ENCODE measurements at places on chromosomes 1 and 21. TPM values are rescaled to one million over a fixed set of nuclear protein-coding genes. Genes with fewer than 3 reads are reported as not detected.

The TNFRSF8 gene
- 0.22 TPM for total RNA-seq

DNA sequence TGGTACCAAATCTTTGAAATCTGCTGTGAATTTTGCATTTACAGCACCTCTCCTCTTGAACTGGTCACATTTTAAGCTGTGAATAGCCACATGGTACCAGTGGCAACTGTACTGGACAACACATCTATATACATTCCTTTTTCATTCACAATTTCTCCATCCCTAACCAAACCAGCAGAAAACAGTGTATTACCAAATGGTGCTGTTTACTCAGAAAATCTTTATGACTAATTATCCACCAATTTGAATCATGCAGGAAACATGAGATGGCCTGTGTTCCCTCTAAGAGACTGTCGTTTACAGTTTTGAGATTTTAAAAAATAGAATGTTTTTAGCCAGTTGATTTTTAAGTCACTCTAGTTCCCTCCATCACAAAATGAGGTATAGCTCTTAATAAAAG is 17.6 kb upstream of the CCT8 start:
- DNase-seq, result no peak
- no peak overlapping the region for H3K27ac ChIP-seq
- no peaks in the 10 kb centered on the region for H3K4me1 ChIP-seq
- no peak overlapping the region for H3K4me3 ChIP-seq

GRCh38 chr1:37034121-37035013 is at the start of gene GRIK3:
Gene GRIK3 (minus strand): TSS chr1:37034515. CDS start chr1:37034108, 407 bp downstream.
- peaks cover 68% of the 10 kb centered on the region for H3K27me3 ChIP-seq
- peaks cover 10% of the 10 kb centered on the region for H3K4me1 ChIP-seq
- no peaks in the 10 kb centered on the region for H3K36me3 ChIP-seq
- DNase-seq, result peak; percentile 80
- no peak within 1 kb of the TSS for H3K27ac ChIP-seq

GRCh38 chr1:212752252-212752933 is 39.2 kb downstream of the NSL1 start:
- peaks cover 32% of the 10 kb centered on the region for H3K4me1 ChIP-seq
- H3K4me3 ChIP-seq, result no peak overlapping the region
- no peaks in the 10 kb centered on the region for H3K36me3 ChIP-seq
- no peak for DNase-seq
- H3K27me3 ChIP-seq, result no peaks in the 10 kb centered on the region

DNA sequence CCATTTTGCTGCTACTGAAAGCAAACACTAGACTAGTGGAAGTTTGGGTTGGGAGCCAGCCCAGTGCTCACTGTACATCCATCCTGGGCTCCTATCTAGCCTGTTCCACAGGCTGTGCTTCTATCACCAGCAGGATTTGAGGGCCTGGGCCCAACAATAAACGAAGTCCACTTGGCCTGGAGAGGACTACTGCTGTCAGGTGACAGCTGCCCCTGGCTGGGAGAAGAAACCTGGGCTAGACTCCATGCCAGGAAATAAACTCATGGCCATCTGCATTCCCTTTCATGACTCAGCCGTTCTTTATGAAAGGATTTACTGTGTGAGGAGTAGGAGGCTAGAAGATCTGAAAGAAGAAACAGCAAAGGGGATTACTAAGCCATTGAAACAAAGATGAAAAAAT is 35.5 kb downstream of the COLGALT2 start:
- no peak overlapping the region for H3K27ac ChIP-seq
- no peak for DNase-seq
- no peak overlapping the region for H3K4me3 ChIP-seq
- H3K36me3 ChIP-seq, result no peaks in the 10 kb centered on the region
- no peaks in the 10 kb centered on the region for H3K4me1 ChIP-seq

GRCh38 chr21:25560271-25560685 is 47.0 kb downstream of the MRPL39 start:
- H3K4me3 ChIP-seq, result no peak overlapping the region
- H3K27me3 ChIP-seq, result no peaks in the 10 kb centered on the region
- peaks cover 16% of the 10 kb centered on the region for H3K4me1 ChIP-seq
- no peak overlapping the region for H3K27ac ChIP-seq

GRCh38 chr1:39082811-39083576 is 56.8 kb downstream of the NDUFS5 start:
- no peaks in the 10 kb centered on the region for H3K36me3 ChIP-seq
- H3K4me3 ChIP-seq, result no peak overlapping the region
- no peak overlapping the region for H3K27ac ChIP-seq
- H3K27me3 ChIP-seq, result peaks cover 14% of the 10 kb centered on the region
- H3K4me1 ChIP-seq, result peaks cover 17% of the 10 kb centered on the region

DNA sequence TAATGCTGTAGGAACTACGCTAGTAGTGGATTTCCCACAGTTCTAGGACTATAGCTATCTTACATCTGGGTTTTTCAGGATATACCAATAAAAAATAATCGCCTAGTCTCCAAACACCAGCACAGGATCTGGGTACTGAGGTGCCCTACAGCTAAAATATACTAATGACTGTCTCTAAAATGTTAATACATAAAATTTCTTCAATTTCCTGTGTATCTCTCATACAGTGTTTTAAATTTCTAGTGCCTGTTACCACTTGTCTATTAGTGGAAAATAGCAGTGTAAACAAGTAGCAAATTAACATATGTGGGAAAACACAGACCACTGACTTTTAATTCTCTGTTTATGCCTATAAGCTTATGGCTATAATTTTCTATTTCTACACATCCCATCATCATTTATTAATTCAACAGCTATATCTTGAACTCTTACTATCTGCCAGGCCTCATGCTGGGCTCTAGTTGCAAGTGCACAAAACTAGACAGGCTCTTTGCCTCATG is 16.1 kb upstream of the PTPN14 start:
- H3K4me3 ChIP-seq, result no peak overlapping the region
- no peak for DNase-seq
- H3K27me3 ChIP-seq, result no peaks in the 10 kb centered on the region
- H3K27ac ChIP-seq, result no peak overlapping the region
- no peaks in the 10 kb centered on the region for H3K36me3 ChIP-seq

The SIKE1 gene
- 28.4 TPM for total RNA-seq

The AMY2A gene
- not detected for total RNA-seq

- H3K4me3 ChIP-seq, result no peak overlapping the region
- H3K4me1 ChIP-seq, result no peaks in the 10 kb centered on the region
- no peaks in the 10 kb centered on the region for H3K36me3 ChIP-seq
- H3K27me3 ChIP-seq, result no peaks in the 10 kb centered on the region
- no peak overlapping the region for H3K27ac ChIP-seq
Observed at GRCh38 chr1:204924013-204924759, 53.5 kb downstream of the NFASC start.

The DNAJC28 gene
- total RNA-seq, result 1.5 TPM

The PTGS2 gene
- 12.6 TPM for total RNA-seq

DNA sequence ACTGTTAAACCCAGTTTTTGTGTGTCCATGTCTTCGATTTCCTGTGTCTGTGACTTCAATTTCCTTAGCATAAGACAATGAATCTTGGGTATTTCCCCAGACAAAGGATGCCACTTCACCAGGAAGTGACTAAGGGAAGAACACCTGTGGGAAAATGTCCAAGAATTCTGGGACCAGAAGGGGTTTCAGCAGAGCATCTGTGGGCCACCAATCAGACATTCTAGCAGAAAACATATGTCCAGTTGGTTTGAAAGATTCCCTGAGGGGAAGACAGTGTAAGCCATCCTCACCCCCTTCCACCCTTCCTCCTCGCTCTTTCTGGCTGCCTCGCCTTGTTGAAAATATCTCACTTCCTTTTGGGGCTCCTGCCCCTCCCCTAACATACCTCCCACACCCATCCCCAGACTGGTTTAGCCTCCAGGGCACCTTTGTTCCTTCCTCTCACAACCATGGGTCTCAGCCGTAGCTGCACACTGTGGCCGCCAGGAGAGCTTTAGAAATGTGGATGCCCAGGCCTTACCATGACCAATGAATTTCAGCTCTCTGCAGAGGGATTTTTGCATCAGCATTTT is 25.5 kb upstream of the IFNAR1 start:
- H3K36me3 ChIP-seq, result peaks cover 5% of the 10 kb centered on the region
- H3K4me1 ChIP-seq, result peaks cover 23% of the 10 kb centered on the region
- DNase-seq, result no peak

DNA sequence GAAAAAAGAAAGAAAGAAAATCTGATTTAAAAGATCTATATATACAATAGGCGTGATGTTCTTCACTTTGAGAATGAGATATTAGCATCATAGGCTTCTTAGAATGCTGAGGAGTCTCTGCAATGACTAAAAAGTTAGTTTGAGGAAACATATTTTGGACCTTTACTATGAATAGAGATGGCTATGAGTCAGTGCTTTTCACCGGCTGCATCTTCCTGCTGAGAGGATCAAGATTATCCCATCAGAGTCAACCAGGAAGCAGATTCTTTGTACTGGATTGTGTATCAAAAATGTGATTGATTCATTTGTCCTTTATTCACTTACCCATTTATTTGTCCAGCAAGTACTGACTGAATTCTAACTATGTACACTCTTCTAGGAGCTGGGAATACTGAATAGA is 144.2 kb downstream of the KCNK2 start:
- H3K36me3 ChIP-seq, result no peaks in the 10 kb centered on the region
- H3K27me3 ChIP-seq, result no peaks in the 10 kb centered on the region
- no peak for DNase-seq
- no peak overlapping the region for H3K4me3 ChIP-seq
- H3K4me1 ChIP-seq, result no peaks in the 10 kb centered on the region
- H3K27ac ChIP-seq, result no peak overlapping the region

The ADGRL4 gene
- 4.2 TPM for total RNA-seq

DNA sequence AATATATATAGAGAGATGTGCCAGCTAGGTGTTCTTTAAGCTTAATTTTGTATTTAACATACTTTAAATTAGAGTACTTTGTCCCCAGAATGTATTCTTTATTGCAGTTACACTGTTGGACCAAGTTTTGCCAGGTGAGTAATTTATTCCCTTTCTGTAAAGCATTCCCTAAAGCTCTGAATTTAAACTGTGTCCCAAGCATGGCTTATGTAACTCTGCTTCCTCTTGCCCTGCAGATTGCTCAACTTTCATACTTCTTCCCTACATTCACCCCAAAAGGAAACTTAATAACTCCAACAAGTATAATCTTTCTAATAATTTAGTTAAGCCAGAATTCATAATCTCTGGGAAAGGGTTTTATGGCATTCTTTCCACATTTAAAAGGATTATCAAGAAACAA is 5.6 kb downstream of the LYPLAL1 start:
- no peaks in the 10 kb centered on the region for H3K27me3 ChIP-seq
- no peak overlapping the region for H3K4me3 ChIP-seq
- H3K27ac ChIP-seq, result no peak overlapping the region
- H3K36me3 ChIP-seq, result no peaks in the 10 kb centered on the region
- peaks cover 22% of the 10 kb centered on the region for H3K4me1 ChIP-seq

DNA sequence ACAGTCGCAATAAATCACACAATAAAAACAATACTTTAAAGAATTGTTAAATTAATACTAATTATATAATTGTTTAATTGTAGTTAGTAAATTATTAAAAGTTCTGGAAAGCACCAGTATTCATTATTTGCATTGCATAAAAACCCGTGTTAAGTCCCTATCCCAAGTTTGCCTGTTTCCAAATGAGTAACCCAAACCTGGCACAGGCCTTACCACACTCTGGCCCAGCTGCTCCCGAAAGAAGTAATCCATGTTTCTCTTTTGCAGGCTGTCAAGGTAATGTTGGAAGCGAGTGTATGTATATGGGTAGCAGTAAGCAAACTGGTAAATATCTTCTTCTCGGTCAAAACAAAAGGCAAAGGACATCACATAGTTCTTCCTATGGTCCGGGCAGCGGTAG is 268.7 kb upstream of the BEND5 start:
- no peak for DNase-seq
- H3K27ac ChIP-seq, result no peak overlapping the region
- no peaks in the 10 kb centered on the region for H3K36me3 ChIP-seq
- no peaks in the 10 kb centered on the region for H3K4me1 ChIP-seq
- no peak overlapping the region for H3K4me3 ChIP-seq

Data from upper lobe of left lung (tissue), 6 donors.